ENCODE measurements at places on chromosomes 5 and 9. TPM values are rescaled to one million over a fixed set of nuclear protein-coding genes. Genes with fewer than 3 reads are reported as not detected.
A peak's percentile ranks its signal among the peaks of the same experiment; 100 is the strongest.

SLC46A2 gene
- total RNA-seq, result not detected

SLC25A2 gene
- total RNA-seq, result 0.16 TPM

DNA sequence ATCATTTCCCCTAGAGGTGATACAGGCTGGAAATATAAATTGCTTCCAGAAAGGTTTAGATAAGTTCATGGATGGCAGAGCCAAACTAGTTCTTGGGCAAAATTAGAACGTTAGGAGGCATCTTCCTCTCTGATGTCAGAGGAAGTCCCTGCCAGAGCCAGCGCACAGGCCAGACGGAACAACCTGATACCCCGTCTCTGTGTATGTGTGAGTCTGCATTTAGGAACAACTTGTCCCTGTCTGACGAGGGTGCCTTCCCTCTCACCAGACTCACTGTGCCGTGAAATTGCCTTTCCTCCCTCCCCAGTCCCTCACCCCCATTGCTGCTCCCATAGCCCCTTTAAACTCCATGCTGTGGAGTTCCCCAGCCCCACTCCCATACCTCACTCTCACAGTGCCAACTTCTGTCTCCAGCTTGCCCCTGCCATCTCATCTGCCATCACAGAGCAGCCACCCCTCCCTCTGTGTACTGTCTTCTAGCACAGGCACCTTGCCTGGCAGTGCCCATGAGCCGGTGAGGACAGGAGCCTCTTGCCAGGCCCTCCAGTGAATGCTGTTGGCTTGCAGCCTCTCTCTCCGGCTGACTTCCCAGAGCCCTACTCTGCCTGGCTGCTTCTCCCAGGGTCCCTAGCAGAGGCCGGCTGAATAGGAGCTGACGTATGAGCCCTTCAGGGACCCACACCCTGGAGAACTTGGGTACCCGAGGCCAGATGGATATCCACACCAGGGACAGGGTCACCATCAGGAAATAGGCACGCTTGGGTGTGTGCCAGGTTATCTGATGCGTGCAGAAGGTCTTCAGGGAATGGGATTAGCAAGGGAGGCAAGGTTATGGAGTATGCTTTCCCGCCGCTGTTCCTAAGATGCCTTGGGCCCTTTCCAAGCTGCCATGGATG is 26.7 kb downstream of the UNC5A start:
- no peak for DNase-seq
- H3K36me3 ChIP-seq, result no peaks in the 10 kb centered on the region
- no peak overlapping the region for H3K4me3 ChIP-seq
- H3K4me1 ChIP-seq, result no peaks in the 10 kb centered on the region
- H3K27me3 ChIP-seq, result no peaks in the 10 kb centered on the region
- H3K27ac ChIP-seq, result no peak overlapping the region

DNA sequence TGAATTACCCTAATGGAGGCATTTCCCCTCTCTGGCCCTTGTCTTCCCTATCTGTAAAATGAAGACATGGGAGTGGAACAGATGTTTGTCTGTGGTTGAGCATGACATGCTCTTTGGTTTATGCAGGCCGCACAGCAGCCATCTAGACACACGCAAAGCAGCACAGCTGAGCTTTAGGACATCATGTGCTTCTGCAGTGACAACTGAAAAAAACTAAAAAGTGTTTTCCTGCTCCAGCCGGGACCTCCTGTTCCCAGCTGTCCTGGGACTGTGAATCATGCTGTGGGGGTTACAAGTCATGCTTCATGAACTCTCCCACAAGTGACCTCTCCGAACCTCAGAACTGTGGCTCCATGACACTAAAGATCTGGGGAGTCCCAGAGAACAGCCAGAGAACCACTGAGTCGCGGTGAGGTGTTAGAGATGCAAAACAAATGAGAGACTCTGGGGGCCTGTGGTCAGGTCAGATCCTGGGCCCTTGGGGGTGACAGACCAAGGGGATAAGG is 1.7 kb downstream of the SMIM3 start:
- H3K36me3 ChIP-seq, result peaks cover 29% of the 10 kb centered on the region
- H3K27me3 ChIP-seq, result no peaks in the 10 kb centered on the region
- H3K4me3 ChIP-seq, result peak overlapping the region; percentile 100
- peak overlapping the region; percentile 63 for H3K27ac ChIP-seq

DNA sequence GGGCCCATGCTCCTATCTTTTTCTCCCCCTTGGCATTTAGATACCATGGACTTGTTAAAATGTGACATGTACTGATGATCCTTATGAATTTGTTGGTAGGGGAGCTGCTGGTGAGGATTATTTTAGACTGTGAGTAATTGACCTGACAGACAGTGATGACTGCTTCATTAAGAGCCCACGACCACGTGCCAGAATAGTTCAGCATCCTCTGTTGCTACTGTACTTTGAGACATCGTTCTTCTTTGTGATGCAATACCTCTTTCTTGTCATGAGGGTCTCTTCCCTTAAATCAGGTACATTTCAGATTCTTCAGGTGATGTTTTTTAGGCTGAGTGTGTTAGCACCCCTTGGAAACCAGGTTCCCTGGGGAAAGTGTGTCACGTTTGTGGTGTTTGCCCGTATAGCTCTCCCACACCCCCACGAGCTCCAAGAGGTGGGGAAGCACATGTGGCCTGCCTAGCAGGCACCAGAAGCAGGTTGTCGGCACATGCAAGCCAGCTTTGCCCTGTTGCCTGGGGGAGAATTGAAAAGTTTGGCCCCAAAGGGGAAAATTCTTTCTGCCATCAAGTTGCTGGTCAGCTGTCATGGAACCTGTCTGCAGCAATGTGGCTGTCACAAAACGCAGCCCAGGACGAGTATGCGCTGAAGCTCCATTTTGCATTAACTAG is 25.1 kb downstream of the QRFP start:
- H3K27me3 ChIP-seq, result no peaks in the 10 kb centered on the region
- DNase-seq, result no peak
- H3K36me3 ChIP-seq, result peaks cover 18% of the 10 kb centered on the region
- no peak overlapping the region for H3K4me3 ChIP-seq
- no peaks in the 10 kb centered on the region for H3K4me1 ChIP-seq
- no peak overlapping the region for H3K27ac ChIP-seq
